NCI-H1436 treated with DMSO at 0.1 percent for 48 hours (cell line): ENCODE measurements at places on chromosomes 7 and 10.

GRCh38 chr7:57412168-57412567 is 37.8 kb upstream of the ZNF716 start:
- DNase-seq = no peak

GRCh38 chr7:43502941-43503340 is 80.0 kb upstream of the STK17A start:
- DNase-seq = no peak

GRCh38 chr10:131730771-131731497 is 169.9 kb upstream of the PPP2R2D start:
- DNase-seq = no peak

GRCh38 chr7:27526611-27527347 is 135.9 kb downstream of the HIBADH start:
- no peak for DNase-seq

GRCh38 chr7:102891693-102892261 is 21.0 kb upstream of the LRRC17 start:
- no peak for DNase-seq

DNA sequence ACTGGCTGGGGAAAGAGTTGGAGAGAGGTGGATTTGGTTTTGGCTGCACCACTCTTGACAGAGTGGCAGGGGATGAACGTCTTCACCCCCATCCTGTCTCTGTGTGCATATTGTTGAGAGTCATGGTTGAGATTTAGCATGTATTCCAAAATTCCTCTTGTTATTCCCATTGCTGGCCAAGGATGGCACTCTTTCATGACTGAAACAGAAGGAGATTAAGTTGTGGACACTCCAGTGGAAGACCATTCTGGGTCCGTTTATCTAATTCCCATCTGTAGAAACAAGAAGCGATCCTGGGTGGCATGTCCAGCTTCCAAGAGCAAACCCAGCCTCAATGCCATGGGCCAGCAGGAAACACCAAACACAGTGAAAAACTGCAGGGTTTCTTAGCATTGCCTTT is 469.0 kb upstream of the IGFBP3 start:
- no peak for DNase-seq

- DNase-seq = no peak
Measured at GRCh38 chr7:42237811-42238541, 967 bp upstream of the GLI3 start.

DNA sequence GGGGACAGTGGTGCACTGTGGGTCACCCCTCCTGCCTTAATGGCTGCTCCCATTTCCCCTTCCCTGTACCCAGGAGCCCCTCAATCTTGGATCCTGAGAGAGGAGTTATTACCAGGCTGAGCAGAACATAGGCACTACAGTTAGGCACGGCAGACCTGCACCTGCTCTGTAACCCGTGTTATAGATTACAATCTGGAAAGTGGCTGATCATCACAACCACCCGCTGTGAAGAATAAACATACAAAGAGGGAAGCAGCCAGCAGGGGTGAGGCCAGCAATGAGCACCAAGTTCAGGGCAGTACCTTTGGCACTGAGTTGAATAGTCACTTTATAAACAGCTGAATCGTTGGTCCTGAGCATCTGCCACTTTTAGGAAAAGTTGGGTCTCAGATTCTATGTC is 1.7 kb downstream of the CDHR1 start:
- no peak for DNase-seq

DNA sequence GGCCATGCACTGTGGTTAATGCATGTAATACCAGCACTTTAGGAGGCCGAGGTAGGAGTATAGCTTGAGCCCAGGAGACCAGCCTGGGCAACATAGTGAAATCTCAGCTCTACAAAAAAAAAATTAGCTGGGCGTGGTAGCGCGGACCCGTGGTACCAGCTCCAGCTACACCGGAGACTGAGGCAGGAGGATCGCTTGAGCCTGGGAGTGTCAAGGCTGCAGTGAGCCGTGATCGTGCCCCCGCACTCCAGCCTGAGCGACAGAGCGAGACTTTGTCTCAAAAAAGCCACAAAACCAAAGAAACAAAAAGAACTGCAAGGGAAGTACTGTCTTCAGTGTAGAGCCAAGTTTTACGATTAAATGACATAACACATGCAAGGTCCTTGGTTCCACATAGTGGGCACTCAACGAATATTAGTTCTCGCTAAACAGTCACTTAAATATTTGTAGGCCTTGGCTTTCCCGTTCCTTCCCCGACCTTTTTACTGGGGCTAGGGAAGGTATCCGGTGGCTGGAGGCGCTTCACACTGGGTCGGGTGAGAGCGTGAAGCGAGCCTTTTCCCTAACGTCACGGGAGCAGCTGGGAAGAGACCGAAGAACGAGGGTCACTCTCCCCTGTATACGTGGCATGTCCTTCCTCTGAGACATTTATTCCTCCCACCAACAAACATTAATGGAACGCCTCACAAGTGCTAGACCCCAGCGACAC is 993 bp upstream of the SND1 start:
- DNase-seq = no peak

GRCh38 chr7:111796671-111797070 is 234.4 kb upstream of the IMMP2L start:
- no peak for DNase-seq

DNA sequence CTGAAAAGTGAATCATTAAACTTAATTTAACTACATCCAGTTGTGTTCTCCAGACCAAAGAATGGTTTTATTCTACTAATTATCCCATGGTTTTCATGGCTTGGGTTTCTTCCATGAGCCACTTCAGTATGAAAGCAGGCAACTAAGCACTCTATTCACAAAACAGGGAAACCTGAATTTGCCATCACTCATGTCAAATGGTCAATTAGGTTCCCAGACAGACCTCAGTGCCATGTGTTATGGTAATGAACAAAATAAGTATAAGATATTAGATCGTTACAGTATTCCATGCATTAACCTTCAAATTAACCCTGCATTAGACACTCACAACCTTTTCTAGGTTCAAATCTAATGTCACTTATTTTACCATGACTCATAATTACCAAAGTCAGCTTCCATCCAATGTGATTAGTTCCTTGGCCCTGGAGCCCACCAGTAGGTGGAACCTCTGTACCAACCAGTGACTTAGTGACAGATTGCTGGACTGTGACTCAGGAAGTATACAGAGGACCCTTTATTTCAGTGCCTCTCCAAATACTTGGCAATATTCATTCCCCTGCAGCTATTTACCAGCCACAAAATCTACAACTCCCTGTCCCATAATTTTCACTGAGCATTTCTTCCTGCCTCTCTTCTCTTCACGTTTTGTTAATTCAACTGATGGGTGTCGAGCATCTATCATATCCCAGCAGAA is 1270.2 kb upstream of the SORCS1 start:
- no peak for DNase-seq

- DNase-seq = no peak
Measured at GRCh38 chr10:98418665-98419468, 3.9 kb upstream of the PYROXD2 start.

GRCh38 chr7:30925913-30926312 is 14.3 kb downstream of the AQP1 start:
- DNase-seq = no peak

DNA sequence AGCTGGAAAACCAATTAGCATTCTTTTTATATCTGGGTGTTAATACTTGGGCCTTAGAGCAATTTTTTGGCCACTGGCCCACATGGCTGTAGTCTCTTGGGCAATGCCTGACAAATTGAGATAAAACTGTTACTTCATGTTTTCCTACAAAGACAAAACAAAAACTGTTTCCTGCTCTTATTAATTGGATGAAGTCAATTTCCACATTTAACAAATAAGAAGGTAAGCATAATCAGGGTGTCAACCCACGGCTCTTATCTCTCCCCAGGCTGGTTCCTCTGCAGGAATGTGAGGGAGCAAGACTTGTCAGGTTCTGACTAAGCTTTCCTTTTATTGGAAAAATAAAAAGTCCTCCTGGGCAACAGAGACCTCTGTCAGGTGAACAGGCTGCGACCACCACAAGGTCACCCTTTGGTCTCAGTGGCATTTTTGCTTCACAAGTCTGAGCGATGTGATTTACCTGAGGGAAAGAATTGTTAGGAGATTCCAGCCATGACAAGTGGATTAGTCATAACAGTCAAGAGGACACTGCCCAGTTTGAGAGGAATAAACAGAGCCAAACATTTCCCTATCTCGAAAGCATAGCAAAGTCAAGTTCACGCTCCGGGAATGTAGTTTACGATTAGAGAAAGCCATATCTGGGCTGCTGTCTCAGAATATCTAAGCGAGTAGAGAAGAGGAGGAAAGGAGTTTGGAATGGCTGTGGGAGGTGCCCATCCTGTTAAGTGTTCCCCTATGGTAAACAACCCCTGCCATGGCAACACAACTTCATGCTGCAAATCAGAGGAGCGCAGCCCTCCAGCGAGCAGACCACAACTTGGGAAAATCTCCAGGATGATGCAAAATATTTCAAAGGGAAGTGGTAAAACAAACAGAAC is 144.4 kb downstream of the TES start:
- no peak for DNase-seq

DNA sequence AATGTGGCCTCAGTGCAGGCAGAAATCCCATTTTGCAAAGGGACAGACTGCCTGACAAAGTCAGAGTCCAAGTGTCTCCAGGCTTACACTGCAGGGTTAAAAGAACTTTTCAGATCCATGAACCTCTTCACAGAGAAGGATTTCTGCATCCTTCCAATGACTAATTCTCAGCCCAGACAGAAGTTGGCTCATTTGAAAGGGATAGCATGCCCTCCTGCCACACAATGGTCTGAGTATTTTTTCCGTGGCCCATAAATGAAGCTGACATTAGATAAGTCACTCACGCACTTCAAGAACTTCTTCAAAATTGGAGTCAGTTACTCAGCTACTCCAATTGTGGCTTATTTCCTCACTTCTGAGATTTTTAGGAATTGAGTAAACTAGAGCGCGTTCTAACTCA is 170.2 kb downstream of the PLXNA4 start:
- no peak for DNase-seq

GRCh38 chr10:8919280-8919679 is 864.8 kb downstream of the GATA3 start:
- DNase-seq = no peak

DNA sequence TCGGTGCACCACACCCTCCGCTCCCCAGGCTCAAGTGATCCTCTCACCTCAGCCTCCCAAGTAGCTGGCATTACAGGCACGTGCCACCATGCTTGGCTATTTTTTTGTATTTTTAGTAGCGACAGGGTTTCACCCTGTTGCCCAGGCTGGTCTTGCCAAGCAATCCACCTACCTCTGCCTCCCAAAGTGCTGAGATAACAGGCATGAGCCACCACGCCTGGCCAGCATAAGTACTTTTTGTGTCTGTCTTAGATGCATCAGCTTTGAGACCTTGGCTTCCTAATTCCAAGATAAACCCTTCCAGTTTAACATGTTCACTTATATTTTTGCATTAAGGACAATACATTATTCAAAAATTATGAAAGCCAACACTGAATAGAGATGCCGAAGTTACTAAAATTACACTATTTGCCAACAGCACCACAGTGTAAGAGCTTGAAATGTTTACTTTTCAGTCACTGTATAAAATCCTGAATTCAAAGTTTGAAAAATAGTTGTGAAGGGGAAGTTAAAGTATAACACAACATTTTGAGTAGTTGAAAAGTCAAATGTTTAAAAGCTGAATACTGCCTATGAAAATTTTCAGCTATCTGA is 36.5 kb downstream of the ANKIB1 start:
- no peak for DNase-seq

GRCh38 chr10:102661658-102662028 is 17.4 kb downstream of the TRIM8 start:
- no peak for DNase-seq

GRCh38 chr7:32765185-32765584 is 126.4 kb downstream of the KBTBD2 start:
- no peak for DNase-seq

- DNase-seq = no peak
Measured at GRCh38 chr7:27947586-27948278, 207.8 kb downstream of the TAX1BP1 start.

DNA sequence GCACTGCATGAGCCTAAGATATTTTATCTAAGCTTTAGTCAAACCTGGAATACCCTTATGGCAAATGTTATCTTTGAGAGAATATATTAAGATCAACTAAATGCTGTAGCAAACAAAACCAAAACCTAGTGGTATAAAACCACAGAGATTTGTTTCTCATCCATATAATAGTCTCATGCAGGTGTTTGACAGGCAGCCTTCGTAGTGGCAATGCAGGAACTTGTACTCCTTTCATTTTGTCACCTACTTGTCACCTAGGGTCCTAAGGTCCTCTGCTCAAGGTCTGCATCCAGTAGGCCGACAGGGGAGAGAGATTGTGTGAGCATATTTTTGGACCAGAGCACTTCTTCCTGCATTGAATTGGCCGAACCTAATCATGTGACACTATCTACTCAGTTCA is 352.6 kb downstream of the GPR37 start:
- no peak for DNase-seq

DNA sequence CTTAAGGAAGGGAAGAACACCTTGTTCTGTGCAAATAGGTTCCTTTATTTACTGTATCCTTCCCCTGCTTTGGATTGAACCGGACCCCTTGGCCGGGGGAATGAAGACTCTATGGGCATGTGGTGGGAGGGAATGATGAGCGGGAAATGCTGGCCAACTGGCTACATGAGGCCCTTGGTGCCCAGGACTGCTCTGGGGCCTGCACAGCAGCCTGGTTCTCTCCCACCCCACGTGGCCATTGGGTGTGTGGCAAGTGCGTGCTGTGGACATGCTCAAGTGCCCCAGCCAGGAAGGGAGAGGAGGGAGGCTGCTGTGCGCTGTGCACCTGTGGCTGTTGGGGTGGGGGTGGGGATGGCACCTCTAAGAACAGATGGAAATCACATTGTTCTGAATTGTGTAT is 917.0 kb upstream of the GHITM start:
- DNase-seq = no peak

DNA sequence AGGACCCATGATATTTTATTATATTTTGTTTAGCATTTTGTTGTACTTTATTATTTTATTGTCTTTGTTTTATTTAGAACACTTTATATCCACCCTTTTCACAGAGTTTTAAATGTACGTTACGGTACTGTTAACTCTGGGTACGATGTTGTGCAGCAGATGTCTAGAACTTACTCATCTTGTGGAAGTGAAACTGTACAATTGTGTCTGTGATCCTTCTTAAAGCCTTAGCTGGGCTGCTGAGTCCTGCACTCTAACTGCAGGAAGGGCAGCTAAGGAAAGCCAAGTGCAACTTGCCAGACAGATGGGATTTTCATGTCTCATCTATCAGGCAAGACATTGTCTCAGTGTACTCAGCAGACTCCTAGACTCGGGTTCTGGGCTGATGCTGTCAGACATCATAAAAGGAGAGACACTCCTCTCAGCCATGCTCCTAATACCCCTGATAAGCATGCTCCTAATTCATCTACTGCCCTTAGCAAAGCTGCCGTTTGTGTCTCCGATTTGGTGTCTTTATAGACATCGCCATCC is 14.6 kb upstream of the INSYN2A start:
- DNase-seq = no peak

GRCh38 chr10:75565286-75566251 is 134.1 kb downstream of the LRMDA start:
- no peak for DNase-seq

- no peak for DNase-seq
Measured at GRCh38 chr10:7006566-7006965, 404.3 kb downstream of the SFMBT2 start.

DNA sequence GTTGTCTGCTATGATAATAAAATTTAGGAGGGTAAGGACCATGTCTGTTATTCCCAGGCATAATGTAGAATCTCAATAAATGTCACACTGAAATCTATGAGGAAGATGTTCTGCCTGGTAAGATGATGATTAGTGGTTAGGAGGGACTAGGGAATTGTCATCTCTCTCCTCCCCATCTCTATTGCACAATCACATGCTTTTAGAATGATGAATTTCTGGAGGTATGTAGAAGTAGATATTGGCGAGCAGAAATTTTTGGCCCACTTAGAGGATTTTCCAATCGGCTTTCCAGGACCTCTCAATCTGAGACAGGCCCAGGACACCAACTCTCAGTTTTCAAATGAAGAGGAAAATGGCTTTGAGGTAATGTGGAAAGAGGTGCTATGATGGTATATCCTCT is 2.0 kb upstream of the PITX3 start:
- DNase-seq = no peak
